ENCODE measurements at places on chromosomes 1 and 21.

DNA sequence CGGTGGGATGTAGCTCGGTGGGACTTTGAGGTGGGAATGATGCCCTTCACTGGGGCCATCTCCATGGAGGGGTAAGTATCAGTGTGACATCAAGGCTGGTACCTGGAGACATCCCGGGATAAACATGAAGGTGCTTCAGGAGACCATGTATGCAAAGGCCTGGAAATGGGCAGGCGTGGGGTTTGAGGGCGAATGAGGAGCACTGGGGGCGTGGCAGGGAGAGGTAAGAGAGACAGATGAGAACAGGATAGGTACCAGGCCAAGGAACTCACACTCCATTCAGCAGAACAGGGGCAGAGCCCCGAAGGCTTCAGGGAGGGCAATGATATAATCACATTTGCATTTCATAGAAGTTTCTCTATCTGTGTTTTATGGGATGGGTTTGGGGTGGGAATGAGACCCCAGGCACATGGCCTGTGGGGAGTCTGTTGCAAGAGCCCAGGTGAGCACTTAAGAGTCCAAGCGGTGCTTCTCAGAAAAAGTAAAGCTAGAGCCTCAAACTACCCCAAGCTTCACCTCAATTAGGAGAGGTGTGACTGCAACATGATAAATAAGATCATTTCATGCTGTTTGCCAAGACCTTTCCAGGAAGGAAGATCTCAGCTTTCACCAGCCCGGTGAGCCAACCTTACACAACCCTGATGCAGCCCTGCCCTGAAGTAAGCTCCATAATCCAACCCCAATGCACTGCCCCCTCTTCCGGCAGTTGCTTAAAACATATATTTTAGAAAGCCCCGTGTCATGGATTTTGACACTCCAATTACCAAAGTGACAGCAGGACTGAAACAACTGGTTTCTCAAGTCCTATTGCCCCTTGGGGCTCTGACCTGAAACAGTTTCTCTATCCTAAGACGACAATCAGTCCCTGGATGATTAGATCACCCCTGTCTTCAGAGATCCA lies 7.4 kb downstream of the S100A9 start:
- DNase-seq = no peak

DNA sequence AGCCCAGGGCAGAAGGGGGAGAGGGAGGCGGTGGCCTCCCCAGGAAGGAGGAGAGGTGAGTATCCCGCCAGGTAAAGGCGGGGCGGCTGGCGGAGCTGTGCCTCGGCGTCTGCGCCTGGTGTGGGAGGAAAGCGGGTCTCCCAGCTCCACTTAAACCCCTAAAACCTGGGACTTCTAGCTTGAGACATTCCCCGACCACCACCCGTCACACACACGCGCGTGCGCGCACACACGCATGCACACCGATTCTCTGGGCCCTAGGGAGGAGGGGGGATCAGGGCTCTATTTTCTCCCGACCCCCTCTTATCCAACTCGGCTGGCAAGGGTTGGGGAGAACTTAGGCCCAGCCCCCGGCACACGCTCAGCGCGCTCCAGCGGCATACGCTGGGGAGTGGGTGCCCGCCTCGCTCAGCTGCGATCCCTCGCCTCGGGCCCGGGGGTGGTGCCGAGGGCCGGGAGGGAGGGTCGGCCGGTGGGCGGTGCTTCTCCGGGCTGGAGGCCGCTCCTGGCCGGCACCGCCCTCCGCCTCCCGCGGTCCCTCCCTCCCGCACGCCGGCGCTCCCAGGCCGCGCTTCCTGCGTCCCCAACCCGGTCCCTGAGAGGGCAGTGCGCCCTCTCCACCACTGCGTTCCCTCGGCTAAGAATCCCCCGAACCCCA lies at the start of gene TMEM51:
Gene TMEM51 (plus strand): TSS at position 564 of the 658 bp plus-strand sequence. CDS start 61,341 bp downstream, outside the sequence.
- DNase-seq = peak; percentile 58

GRCh38 chr21:31580866-31581276 lies 78.6 kb upstream of the SOD1 start:
- peak; percentile 68 for DNase-seq

GRCh38 chr21:35791541-35792325 lies 268.6 kb downstream of the SETD4 start:
- DNase-seq = no peak

DNA sequence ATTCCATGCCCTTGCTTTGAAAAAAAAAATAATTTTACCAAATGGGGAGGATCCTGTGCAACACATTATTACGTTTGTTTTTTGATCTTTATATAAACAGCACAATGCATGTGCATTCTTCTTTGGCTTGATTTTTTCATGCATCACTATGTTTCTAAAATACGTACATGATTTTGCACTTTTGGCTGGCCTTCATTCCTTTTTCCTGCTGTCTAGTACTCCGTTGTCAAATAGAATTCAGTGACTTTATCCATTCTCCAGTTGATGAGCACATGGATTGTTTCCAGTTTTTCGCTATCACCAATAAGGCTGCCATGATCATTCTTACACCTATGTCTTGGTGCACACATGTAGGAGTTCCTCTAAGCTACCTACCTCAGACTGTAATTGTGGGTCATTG lies 63.0 kb upstream of the ID3 start:
- no peak for DNase-seq

DNA sequence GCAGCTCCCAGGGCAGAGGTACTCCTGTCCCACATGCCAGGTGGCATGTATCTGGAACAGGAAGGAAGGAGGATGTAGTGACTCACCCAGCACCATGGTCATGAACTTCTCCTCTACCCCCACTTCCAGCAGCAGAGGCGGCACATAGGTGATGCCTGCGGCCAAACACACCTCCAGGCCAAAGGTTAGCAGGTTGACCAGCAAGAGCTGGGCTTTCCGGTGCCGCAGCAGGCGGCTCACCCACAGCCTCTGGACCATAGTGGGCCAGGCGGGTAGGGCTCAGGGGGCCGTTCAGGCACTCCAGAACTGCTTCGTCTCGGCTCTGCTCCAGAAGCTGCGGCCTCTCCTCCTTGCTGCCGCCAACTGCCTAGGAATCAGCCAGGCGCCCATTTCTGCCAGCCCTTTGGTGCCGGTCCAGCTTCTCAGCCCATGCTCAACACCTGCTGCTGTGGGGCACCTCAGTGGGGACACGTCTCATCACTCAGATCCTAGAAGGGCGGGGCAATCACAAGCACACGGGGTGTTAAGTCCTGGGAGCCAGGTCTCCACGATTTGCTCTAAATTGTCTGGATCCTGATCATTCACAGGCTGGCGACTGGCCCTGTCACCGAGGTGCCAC lies 15.8 kb downstream of the SLC45A3 start:
- no peak for DNase-seq
